Ascending aorta (tissue), 2 donors: ENCODE measurements at places on chromosomes 4 and X. TPM values are rescaled to one million over a fixed set of nuclear protein-coding genes. Genes with fewer than 3 reads are reported as not detected.

Gene TCEAL8
- total RNA-seq = 39.1 TPM

Gene SLC25A5
- total RNA-seq = 202 TPM

- DNase-seq = no peak
These were observed 17.9 kb downstream of the COQ2 start for GRCh38 chr4:83266689-83267088.

DNA sequence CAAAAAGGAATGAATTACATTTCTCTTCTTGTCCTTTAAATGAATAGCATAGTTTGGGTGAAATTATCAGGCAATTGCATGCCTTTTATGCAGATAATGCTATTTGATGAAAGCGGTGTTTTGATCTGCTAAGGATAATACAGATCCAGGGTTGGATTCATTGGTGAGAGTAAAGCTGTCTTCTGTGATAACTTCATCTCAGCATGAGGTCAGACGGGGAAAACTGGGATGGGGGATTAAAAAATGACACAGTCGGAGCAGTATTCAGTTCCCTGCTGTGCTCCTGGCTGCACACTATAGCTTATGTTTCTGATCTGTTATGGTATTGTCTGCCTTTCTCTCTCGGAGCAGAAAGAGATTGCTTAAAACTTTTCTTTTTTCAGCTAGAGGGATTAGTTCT is 105.9 kb upstream of the TENM3 start:
- no peak for DNase-seq

GRCh38 chrX:38805432-38806389 is 4.5 kb downstream of the MID1IP1 start:
- DNase-seq = no peak

- DNase-seq = no peak
These were observed 48.9 kb upstream of the TMSB15B start for GRCh38 chrX:103913356-103914020.

DNA sequence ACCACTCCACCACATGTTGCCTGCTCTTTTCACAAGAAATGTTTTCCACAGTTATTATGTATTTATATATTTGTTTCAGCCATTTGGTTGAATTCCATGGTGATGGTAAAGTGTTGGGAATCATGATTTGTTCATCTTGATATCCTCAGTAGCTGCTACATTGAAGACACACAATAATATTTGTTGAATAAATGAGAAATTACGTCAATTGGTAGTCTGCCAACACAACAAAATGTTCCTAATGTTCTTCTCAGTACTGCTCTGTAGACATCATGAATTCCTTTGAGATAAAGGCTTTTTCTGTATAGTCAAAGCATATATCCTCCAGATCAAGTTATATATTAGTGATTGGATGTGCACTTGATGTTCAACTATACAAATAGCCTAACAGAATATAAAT is 29.5 kb downstream of the CXXC4 start:
- DNase-seq = no peak

Gene TAF7L
- not detected for total RNA-seq

GRCh38 chr4:114041117-114041475 is 61.6 kb upstream of the ARSJ start:
- DNase-seq = no peak

Gene LIMCH1
- 44.4 TPM for total RNA-seq

DNA sequence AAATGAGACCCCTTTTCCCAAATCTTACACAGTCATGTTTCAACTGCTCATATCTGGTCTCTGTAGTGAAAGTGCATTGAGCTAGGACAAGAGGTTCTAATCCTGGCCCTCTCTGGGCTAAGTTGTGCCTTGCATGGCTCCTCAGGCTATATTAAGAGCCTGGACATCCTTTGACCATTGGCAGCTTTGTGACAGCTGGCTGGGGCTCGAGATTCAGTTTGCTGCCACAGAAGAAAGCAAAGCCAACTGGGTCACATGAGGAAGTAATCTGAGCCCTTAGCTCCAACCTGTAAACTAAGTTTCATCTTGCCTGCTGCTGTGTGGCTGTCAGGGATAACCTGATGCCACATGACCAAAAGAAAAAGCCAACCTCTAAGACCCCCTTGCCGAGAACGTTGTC is 51.8 kb upstream of the JADE1 start:
- no peak for DNase-seq

Gene GEMIN8
- total RNA-seq = 1.5 TPM

- no peak for DNase-seq
These were observed 242.9 kb upstream of the GK2 start for GRCh38 chr4:79650794-79651431.

DNA sequence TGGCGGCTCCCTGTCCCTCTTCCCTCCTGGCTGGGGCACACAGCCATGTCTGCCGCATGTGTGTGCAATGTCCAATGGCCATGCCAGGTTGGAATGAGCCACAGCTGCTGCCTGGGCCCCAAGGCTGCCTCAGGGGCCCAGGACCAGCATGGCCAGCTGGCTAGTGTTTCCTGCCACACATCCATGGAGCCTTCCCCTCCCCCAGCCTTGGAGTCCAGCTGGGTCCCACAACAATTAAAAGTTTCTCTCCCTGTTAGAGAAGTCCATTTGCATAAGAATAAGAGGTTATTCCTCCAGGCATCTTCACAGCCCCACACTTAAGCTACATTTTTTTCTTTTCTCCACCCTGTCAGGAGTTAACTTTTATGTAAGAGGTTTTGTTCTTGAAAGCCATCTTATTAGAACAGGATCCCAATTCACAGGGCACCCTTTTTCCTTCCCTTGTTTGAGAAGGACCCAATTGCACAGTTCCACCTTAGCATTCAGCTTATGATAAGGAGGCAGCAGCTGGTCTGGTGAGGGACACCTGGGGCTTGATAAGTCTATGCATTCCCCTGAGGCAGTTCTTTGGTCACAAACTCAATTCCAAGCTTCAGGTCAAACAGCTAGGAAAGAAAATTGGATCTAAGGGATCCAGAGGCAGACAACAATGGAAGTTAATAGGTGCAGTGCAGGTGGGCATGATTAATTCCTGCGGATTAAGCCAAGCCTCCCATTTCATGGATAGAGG is 963.3 kb upstream of the GRIA3 start:
- no peak for DNase-seq

Gene FGB
- total RNA-seq = 37.0 TPM
